ENCODE measurements at places on chromosomes 6 and 20.
A peak's percentile ranks its signal among the peaks of the same experiment; 100 is the strongest.

GRCh38 chr6:131954775-131955107, 3.6 kb upstream of the CCN2 start:
- DNase-seq: no peak

- DNase-seq: no peak
These were observed 110.0 kb upstream of the PMEPA1 start for GRCh38 chr20:57819691-57820380.

DNA sequence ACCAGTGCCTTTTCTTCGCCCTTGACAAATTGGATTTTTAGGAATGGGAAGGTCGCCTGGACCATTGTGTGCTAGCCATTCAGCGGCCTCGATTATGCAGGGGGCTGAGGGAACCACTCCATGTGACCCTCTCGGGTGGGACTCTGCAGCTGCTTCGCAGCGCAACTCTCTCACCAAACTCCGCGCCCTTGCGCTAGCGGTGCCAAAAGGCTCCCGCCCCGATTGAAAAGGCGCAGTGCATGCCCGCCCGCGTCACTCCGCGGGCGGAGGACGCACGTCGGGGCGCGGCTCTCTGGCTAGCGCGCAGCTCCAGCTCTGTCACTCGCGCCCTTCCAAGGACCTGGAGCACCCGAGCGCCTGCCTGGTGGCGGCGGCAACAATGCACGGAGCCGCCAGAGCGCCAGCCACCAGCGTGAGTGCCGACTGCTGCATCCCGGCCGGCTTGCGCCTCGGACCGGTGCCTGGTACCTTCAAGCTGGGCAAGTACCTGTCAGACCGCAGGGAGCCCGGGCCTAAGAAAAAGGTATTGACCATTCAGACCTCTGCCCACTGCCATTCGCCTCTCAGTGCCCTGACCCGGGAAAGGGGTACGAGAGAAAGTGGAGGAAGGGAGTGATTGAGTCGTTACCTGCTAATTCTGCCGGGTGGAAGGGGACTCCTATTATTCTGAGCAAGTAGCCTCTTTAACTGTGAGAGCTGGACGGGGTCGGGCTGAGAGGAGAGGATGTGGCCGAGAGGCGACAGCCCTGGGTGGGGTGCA, at the start of gene PRDM13:
TSS of gene PRDM13 (plus strand) at position 178 of the 760 bp plus-strand sequence. CDS start at position 380, 202 bp downstream.
- DNase-seq: no peak

GRCh38 chr6:146868671-146869209, 270.0 kb downstream of the ADGB start:
- no peak for DNase-seq

DNA sequence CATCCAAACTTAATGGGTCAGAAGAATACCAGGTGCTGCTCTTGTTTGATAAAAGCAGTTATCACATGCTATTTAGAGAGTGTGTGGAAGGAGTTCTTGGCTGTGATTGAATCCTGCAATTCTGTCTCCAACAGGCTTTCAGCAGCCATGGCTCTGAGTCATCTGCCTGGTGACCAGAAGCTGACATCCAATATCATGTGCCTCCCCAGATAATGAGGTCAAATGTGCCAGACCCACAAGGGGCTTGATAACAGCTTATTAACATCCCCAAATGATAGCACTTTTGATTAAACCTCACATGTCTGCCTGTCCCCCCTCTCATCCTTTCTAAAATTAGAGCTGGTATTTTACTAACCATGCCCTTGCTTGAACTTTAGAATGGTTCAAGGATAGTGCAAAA, 175.7 kb upstream of the PLN start:
- no peak for DNase-seq

- no peak for DNase-seq
These were observed 46.2 kb downstream of the CDS2 start for GRCh38 chr20:5172903-5173463.

- no peak for DNase-seq
These were observed 193.5 kb downstream of the SLC24A3 start for GRCh38 chr20:19405958-19406357.

DNA sequence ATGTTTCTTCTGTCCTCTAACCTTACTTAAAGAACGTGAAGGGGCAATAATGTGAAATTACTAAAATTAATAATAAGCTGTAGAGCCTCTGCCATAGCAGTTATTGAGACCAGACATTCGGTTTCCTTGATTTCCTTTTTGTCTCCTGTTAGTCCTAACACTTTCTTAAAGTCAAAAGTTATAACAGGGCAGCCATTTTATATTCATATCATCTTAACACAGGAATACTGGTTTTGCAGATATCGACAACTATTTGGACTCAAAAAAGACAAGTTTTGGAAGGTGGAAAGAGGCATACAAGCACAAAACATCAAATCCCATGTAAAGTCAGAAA, 33.5 kb downstream of the HFE start:
- no peak for DNase-seq

- DNase-seq: no peak
These were observed 190.9 kb downstream of the SASH1 start for GRCh38 chr6:148533309-148534107.

DNA sequence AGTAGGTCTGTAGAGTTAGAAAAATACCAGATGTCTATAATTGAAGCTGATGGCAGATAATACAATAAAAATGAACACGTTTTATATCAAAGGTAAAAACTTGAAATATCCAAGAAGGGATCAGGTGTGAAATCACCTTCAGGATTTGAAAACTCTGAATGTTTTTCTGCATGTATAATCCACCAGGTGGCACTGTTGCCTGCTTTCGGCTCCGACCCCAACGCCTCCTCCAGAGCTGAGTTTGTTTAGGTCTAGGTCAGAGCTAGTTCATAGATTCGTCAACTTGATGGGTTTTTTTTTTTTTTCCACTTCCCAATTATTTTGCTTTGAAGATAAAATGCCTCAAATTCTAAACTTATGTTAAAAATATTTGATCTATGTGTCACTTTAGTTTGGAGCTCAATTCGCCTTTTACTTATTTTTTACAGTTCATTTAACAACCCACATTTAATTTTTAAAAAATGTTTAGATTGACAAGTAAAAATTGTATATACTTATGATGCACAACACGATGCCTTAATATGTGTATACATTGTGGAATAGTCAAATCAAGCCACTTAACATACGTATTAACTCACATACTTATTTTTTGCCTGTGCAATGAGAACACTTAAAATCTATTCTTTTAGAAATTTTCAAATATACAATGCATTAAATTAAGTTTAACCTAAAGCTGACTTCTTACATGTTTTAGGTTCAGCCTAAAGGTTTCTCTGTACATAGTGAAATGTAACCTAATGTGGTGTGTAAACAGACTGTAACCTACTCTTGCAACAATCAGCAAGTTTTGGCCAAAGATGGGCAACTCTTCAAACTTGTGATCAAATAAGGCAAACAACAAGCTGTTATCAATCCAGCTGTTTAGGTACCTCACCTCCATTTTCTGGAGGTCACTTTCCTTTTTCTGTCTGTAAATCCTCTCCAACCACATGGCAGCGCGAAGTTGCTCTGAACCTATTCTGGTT, 39.4 kb upstream of the ENPP4 start:
- peak; percentile 50 for DNase-seq

DNA sequence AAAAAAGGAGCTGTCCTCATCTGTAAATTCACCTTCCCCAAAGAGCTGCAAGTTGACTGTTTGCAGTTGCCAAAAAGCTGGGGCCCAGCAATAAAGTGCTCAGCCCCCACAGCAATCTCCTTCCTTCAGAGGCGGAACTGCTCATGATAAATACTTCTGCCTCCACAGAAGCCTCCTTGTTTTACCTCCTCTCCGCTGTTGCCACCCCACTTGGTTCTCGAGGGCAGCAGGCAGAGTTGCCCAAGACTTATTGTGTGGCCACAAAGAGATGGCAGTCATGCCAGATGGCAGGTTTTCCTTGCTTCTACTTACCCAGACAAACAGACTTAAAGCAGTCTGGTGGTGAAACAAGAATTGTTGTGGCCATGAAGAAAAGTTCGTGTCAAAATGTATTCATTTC, 66.3 kb downstream of the SLX4IP start:
- DNase-seq: no peak

DNA sequence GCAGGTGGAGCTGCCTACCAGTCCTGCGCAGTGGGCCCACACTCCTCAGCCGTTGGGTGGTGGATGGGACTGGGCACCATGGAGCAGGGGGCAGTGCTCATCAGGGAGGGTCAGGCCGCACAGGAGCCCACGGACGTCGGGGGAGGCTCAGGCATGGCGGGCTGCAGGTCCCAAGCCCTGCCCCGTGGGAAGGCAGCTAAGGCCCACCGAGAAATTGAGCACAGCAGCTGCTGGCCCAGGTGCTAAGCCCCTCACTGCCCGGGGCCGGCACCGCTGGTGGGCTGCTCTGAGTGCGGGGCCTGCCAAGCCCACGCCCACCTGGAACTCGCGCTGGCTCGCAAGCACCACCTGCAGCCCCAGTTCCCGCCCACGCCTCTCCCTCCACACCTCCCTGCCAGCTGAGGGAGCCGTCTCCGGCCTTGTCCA, 30.2 kb upstream of the ID4 start:
- DNase-seq: no peak

GRCh38 chr6:26122402-26122792, 35.2 kb downstream of the HFE start:
- DNase-seq: no peak

- DNase-seq: no peak
These were observed 714.0 kb downstream of the MAFB start for GRCh38 chr20:39974966-39975501.

DNA sequence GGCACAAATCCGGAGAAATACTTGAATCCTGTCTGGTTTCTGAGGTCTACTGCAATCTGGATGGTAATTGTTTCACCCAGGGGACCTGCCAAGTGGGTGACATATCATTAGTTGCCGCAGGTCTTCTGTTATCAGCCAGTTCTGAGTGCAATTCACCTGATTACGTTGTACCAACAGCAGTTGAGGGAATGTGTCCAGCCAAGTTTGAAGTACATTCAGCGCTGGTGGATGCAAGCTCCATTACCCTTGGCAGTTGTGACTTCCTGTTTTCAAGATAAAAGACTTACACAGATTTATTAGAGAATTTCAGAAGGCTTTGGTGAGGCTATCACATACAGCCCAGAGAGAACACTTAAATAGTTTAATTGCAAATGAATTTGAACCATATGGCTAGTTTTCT, 42.8 kb downstream of the FNDC1 start:
- DNase-seq: no peak

GRCh38 chr6:30684386-30685156, 1.9 kb downstream of the PPP1R18 start:
- DNase-seq: peak; percentile 23

DNA sequence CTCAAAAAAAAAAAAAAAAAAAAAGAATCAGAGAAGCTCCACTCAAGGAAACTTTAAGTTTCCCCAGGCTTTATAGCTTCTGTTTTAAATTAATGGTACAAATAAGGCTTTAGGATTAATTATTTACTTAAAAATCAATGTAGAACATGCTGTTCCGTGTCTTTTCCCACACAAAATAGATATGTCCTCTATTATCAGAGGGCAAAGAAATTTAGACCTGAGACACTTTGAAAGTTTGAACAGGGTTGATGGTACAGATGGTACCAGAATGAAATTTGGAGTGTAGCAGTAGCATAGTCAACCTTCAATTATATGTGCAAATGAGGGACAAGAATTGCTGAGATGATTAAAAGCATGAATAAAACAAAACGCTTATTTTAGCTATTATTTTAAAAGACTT, 32.2 kb upstream of the REV3L start:
- no peak for DNase-seq

DNA sequence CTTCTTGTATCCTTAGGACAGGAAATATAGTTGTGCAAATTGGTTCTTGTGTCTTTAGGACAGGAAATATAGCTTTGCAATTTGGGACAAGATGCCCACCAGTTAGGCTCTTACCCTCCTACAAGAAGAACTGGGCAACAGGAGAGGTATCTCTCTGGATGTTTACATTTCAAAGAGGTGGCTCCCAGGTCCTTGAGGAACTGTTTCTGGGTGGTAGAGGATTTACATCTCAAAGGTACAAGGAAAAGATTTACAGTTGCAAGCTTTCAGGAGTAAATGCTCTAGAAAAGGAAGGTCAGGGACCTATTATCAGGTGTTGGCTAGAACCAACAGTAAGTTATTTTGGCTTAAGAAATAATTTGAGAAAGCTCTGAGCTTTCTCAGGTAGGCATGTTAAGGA, 19.2 kb downstream of the RNF182 start:
- DNase-seq: no peak

DNA sequence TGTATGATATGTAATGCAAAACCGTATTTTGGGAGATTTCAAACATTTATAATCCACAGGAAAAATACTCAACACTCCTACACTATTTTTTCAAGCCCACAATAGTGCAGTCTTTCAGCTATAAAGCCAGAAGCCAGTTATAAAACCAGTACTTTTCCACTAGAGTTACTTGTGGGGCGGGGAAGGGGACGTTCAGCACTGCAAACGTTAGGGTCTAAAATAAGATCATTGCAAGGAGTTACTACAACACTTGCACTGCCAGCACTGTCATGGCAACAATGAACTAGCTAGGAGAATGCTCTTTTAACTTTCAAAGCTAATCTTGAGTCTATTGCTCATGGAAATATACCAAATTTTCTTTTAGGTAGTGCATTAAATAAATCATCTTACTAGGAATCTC, 14.7 kb downstream of the SESN1 start:
- no peak for DNase-seq

GRCh38 chr20:391041-391711, 10.6 kb downstream of the TRIB3 start:
- no peak for DNase-seq

DNA sequence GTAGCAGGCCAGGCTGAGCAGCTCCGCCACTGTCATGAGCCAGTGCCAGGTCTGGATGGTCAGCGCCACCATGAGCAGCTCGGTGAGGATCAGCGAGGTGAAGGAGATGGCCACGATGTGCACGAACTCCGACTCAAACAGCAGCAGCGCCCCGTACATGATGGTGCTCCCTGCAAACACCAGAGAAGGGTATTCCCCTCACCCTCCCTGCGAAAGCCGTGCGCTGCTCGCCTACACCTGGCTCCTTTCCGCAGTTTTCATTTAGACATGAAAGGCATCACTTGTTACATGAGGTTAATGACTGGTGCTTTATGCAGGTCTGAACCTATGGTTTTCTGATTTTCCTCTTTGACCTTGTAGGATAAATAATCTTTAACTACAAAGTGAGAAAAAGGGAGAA, 62.3 kb upstream of the NFATC2 start:
- DNase-seq: no peak

GRCh38 chr6:168100803-168101589, 22.0 kb upstream of the FRMD1 start:
- DNase-seq: no peak

DNA sequence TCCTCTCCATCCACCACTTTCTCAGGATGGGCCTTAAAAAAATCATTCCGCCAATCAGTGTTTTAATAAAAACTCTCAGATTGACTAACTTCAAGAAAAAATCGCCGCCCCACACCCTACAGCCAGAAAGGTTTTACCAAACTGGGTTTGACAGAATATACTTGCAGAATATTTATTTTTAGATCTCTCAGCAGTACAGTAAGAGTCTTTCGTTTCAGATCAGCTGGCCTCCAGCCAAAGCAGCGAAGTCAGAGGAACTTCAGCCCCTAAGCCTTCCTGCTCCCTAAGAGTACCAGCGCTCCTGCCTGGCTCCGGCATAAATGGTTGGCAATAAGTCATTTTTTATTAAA, 24.7 kb downstream of the TBC1D7 start:
- peak; percentile 36 for DNase-seq

GRCh38 chr6:136093835-136094234, 156.3 kb downstream of the MTFR2 start:
- DNase-seq: no peak
